ENCODE measurements at places on chromosomes 7 and 10. TPM values are rescaled to one million over a fixed set of nuclear protein-coding genes. Genes with fewer than 3 reads are reported as not detected.

FZD8 gene
- total RNA-seq, result 20.2 TPM

CLEC5A gene
- not detected for total RNA-seq

TAS2R16 gene
- not detected for total RNA-seq

BAG3 gene
- 13.7 TPM for total RNA-seq

SLC26A5 gene
- total RNA-seq, result not detected

OPN1SW gene
- total RNA-seq, result not detected

CRYGN gene
- 0.25 TPM for total RNA-seq

ZWINT gene
- 25.2 TPM for total RNA-seq

GCK gene
- total RNA-seq, result 0.62 TPM

TECTB gene
- not detected for total RNA-seq

FAM131B gene
- total RNA-seq, result 2.3 TPM

DNMBP gene
- 26.0 TPM for total RNA-seq

BRAF gene
- total RNA-seq, result 17.6 TPM

C10orf62 gene
- total RNA-seq, result 0.11 TPM

MOGAT3 gene
- not detected for total RNA-seq

ACTR1A gene
- total RNA-seq, result 131 TPM

ATOH7 gene
- total RNA-seq, result not detected

TMEM209 gene
- 10.0 TPM for total RNA-seq

NAT16 gene
- total RNA-seq, result under 0.01 TPM

SPDYE16 gene
- total RNA-seq, result 0.12 TPM

All from uterine smooth muscle cell (primary cell).